Mesothelial cell of epicardium (in vitro differentiated cells): ENCODE measurements at places on chromosomes 7 and 10.

DNA sequence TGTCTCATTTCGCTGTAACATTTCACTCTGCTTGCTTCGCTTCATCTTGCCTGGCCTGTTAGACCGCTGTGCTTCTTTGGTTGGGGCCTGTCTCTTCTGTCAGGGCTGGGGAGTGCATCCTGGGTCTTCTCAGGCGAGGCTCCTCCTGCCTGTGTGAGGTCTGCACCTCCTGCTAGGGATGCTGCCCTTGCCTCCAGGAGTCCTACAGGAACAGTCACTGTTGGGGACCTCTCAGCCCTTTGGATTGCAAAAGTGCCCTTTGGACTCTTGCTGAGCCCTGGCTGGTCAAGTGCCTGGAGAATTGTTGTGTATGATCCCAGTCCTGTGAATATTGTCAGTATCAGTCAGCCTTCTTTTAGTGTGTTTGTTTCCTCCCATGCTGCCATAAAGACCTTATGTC, 84.1 kb downstream of the MDFIC start:
- DNase-seq = no peak
- H3K4me3 ChIP-seq = no peak overlapping the region
- H3K27ac ChIP-seq = no peak overlapping the region
- H3K4me1 ChIP-seq = peaks cover 35% of the 10 kb centered on the region
- no peaks in the 10 kb centered on the region for H3K27me3 ChIP-seq

- no peak for DNase-seq
Observed at GRCh38 chr10:18236756-18237155, 96.5 kb downstream of the CACNB2 start.

GRCh38 chr10:20237586-20237985, 421.4 kb downstream of the PLXDC2 start:
- no peak overlapping the region for H3K4me3 ChIP-seq
- no peak for DNase-seq
- H3K27me3 ChIP-seq = no peaks in the 10 kb centered on the region
- no peak overlapping the region for H3K27ac ChIP-seq
- peaks cover 9% of the 10 kb centered on the region for H3K36me3 ChIP-seq

DNA sequence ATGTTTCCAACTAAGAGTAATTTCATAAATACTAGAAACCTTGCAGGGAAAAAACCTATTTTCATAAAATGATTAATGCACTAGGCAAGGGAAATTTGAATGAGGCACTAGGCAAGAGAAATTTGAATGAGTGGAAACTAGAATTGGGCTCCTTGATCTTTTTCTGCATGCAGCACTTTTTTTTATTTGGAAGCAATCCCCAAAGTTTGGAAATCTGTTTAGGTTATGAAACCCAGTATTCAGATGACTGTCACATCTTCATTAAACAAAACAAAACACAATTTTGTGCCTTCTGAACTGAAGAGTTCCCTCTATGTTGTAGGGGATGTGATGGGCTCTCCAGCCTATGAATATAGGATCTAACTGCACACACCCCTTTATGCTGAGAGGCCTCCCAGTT, 201.9 kb downstream of the BAMBI start:
- peaks cover 71% of the 10 kb centered on the region for H3K4me1 ChIP-seq
- peak overlapping the region; percentile 70 for H3K27ac ChIP-seq
- no peaks in the 10 kb centered on the region for H3K36me3 ChIP-seq
- no peaks in the 10 kb centered on the region for H3K27me3 ChIP-seq

DNA sequence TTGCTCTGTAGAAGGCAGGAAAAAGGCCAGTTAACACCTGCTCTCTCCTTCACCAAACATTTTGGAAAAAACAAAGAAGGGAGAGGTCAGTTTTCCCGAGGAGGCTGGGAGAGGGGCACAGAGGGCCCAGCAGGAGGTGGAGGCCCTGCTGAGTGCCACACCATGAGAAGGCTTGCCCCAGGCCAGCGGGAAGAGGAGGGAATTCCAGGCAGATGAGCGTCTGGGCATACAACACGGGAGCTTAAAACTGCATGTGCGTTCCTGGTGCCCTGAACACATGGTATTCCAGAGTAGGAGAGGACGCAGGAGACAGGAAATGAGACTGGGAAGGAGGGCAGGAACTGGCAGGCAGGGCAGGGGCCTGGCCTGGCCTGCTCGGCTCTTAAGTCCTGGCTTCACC, 182.4 kb downstream of the CCDC3 start:
- no peak overlapping the region for H3K4me3 ChIP-seq
- H3K27ac ChIP-seq = no peak overlapping the region
- no peaks in the 10 kb centered on the region for H3K36me3 ChIP-seq
- H3K27me3 ChIP-seq = no peaks in the 10 kb centered on the region

DNA sequence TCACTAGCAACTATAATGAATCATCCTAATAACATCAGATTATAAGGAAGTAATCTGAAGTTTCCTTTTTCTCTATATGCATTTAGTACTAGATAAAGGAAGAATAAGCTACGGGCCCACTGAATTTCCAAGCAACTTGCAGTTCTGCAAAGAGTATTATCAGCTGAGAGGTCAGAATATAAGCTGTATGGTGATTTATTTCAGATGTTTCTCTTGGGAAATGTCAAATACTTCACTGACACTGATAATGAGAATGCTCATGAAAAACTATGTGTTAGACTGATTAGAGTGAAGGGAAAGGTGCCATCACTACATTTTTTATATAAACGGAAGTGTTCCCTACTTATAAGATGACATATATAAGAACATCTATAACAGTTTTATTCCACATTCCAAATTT, 251.2 kb upstream of the HGF start:
- peaks cover 7% of the 10 kb centered on the region for H3K27me3 ChIP-seq
- peaks cover 46% of the 10 kb centered on the region for H3K4me1 ChIP-seq
- no peaks in the 10 kb centered on the region for H3K36me3 ChIP-seq
- H3K4me3 ChIP-seq = no peak overlapping the region
- DNase-seq = no peak
- no peak overlapping the region for H3K27ac ChIP-seq

- peak overlapping the region; percentile 16 for H3K27ac ChIP-seq
- DNase-seq = no peak
- H3K27me3 ChIP-seq = no peaks in the 10 kb centered on the region
- H3K4me1 ChIP-seq = peaks cover 39% of the 10 kb centered on the region
Observed at GRCh38 chr10:124647421-124648130, 96.6 kb downstream of the FAM53B start.

GRCh38 chr10:21015851-21016250, 118.7 kb upstream of the NEBL start:
- no peak overlapping the region for H3K27ac ChIP-seq
- no peak overlapping the region for H3K4me3 ChIP-seq
- DNase-seq = no peak
- no peaks in the 10 kb centered on the region for H3K36me3 ChIP-seq

DNA sequence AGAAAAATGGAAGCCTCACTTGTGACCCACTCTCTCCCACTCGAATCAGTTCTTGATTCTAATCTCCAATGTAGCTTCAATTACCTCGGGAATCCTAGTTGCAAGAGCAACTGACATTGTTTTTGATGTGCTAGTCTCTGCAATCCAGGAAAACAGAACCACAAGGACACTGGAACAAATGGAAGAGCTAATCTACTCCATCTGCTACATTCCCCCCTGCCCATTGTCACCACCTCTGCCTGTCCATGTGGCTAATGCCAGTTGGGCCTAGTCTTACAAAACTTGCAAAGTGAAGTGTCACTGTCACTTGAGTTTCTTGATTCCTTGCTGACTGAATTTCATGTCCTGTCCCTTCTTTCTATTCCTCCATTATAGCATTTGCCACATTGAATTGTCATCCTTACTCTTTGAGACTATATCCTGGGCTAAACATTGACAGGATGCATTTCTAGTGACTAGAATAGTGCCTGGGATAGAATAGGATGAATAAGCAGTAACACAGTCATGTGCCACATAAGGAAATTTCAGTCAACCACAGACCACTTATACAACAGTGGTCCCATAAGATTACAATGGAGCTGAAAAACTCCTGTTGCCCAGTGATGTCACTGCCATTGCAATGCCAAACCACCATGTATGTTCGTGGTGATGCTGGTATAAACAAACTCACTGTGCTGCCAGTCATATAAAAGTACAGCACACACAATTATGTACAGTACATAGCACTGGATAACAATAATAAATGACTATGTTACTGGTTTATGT, 13.5 kb downstream of the GCC1 start:
- no peak overlapping the region for H3K27ac ChIP-seq
- H3K4me1 ChIP-seq = no peaks in the 10 kb centered on the region
- H3K36me3 ChIP-seq = peaks cover 4% of the 10 kb centered on the region
- DNase-seq = no peak
- H3K4me3 ChIP-seq = no peak overlapping the region

- H3K27me3 ChIP-seq = no peaks in the 10 kb centered on the region
- H3K4me3 ChIP-seq = no peak overlapping the region
- H3K4me1 ChIP-seq = peaks cover 7% of the 10 kb centered on the region
- H3K27ac ChIP-seq = no peak overlapping the region
- DNase-seq = no peak
Observed at GRCh38 chr7:44538798-44539668, 2.1 kb downstream of the NPC1L1 start.

DNA sequence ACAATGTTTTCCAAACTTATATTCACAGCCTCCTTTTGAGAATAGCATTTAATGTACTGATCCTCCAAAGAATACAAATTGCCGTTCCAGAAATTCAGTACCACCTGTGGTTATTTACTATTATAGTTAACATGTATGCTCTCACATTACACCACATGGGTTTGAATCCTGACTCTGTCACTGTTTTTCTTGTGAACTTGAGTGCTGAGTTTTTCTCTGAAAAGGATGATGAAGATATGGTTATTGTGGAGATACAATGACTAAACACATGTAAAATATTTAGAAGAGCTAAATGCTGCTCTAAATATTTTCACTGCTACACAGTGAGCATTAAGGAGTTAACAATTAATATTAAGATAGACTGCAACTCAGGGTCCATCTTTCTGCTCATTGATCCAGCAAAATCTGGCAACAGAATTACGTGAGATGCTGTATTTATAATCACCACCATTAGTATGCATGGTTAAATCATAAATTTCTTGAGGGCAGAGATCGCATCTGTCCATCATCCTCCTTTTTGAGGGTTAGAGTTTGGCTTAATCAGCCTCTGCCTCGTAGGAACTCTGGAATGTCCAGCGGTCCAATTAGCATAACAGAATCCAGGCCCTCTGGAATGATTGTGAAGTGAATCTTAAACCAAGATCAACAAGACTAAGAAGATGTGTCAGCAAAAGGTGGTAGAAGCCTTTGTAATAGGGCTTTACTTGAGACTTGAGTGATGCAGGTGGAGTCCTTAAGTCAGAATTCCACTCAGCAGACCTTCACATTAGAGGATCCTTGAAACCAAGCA, 152.8 kb downstream of the MACC1 start:
- no peak for DNase-seq
- no peak overlapping the region for H3K4me3 ChIP-seq
- no peaks in the 10 kb centered on the region for H3K36me3 ChIP-seq
- H3K27me3 ChIP-seq = no peaks in the 10 kb centered on the region

DNA sequence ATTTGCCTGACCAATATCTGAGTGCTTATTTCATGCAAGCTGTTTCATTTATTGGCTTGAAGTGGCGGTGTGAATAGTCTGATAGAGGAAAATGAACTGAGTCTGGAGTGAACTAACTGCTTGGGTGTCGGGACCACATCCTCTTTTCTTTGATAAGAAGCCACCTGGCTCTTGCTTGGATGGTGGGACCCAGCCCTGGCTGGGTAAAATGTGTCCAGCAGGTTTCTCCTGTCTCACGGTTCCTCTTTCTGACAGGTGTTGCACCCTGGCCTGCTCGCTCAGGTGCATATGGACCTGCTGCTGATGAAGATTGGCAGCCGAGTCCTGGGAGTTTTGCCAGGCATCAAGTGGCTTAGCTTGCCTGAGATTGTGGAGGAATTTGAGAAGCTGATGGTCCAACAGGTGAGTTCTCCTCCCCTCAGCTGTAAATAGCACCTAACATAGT, 1.6 kb downstream of the ADCK2 start:
- peaks cover 36% of the 10 kb centered on the region for H3K4me1 ChIP-seq
- no peak for DNase-seq
- H3K4me3 ChIP-seq = peak overlapping the region; percentile 79
- peak overlapping the region; percentile 15 for H3K27ac ChIP-seq
- no peaks in the 10 kb centered on the region for H3K27me3 ChIP-seq

GRCh38 chr7:134562136-134562535, 13.2 kb downstream of the AKR1B15 start:
- H3K4me1 ChIP-seq = peaks cover 57% of the 10 kb centered on the region
- no peaks in the 10 kb centered on the region for H3K27me3 ChIP-seq
- H3K27ac ChIP-seq = peak overlapping the region; percentile 6
- no peaks in the 10 kb centered on the region for H3K36me3 ChIP-seq

GRCh38 chr7:120059641-120060040, 213.3 kb upstream of the KCND2 start:
- DNase-seq = no peak
- no peak overlapping the region for H3K27ac ChIP-seq
- no peak overlapping the region for H3K4me3 ChIP-seq
- H3K27me3 ChIP-seq = no peaks in the 10 kb centered on the region
- peaks cover 2% of the 10 kb centered on the region for H3K4me1 ChIP-seq

DNA sequence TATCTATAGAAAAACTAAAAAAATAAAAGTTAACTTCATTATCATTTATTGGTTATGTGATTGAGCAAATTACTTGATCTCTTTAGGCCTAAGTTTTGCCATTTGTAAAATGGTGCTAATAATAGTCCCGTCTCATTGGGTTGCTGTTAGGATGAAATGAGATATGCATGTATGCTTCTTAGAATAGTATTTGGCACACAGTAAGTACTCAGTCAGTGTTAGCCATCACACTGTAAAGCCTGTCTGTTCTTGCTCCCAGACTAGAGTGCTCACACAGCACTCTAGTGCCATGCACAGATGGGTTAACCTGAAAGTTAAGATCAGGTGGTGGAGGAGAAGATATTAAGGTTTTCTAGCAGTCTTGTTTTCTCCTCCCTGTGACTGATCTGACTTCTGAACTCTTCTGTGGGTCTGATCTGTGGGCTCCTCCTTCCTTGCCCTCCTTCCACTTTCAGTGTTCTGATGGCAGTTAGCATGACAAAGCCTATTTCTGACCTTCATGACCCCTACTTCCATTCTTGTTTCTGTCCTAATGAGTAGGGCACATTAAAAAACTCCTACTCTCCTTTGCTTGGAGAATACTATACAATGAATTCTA, 167.5 kb downstream of the RNLS start:
- no peak overlapping the region for H3K4me3 ChIP-seq
- H3K4me1 ChIP-seq = peaks cover 6% of the 10 kb centered on the region
- H3K36me3 ChIP-seq = no peaks in the 10 kb centered on the region
- DNase-seq = no peak

GRCh38 chr10:99850021-99850766, 67.8 kb downstream of the ABCC2 start:
- no peaks in the 10 kb centered on the region for H3K27me3 ChIP-seq
- no peak overlapping the region for H3K4me3 ChIP-seq
- H3K36me3 ChIP-seq = no peaks in the 10 kb centered on the region
- peaks cover 2% of the 10 kb centered on the region for H3K4me1 ChIP-seq
- no peak for DNase-seq

GRCh38 chr7:4774658-4775249, 669 bp upstream of the AP5Z1 start:
- no peak for DNase-seq
- peaks cover 34% of the 10 kb centered on the region for H3K4me1 ChIP-seq
- peak overlapping the region; percentile 99 for H3K4me3 ChIP-seq
